Type B pancreatic cell (in vitro differentiated cells): ENCODE measurements at places on chromosomes 2 and 18. TPM values are rescaled to one million over a fixed set of nuclear protein-coding genes. Genes with fewer than 3 reads are reported as not detected.
A peak's percentile ranks its signal among the peaks of the same experiment; 100 is the strongest.

- H3K36me3 ChIP-seq, result no peaks in the 10 kb centered on the region
- no peaks in the 10 kb centered on the region for H3K4me1 ChIP-seq
- no peak overlapping the region for H3K4me3 ChIP-seq
- H3K27me3 ChIP-seq, result no peaks in the 10 kb centered on the region
- DNase-seq, result no peak
Measured at GRCh38 chr2:164600763-164601162, 20.5 kb downstream of the GRB14 start.

IL1R2 gene
- 0.48 and 1.2 TPM in 2 replicates for total RNA-seq

NEB gene
- total RNA-seq, result 1.6 and 5.0 TPM in 2 replicates

G6PC2 gene
- total RNA-seq, result 2.1 and 2.8 TPM in 2 replicates

C2orf76 gene
- total RNA-seq, result 10.8 and 11.7 TPM in 2 replicates

GRCh38 chr2:55547001-55547400, 27.5 kb downstream of the CFAP36 start:
- H3K27me3 ChIP-seq, result no peaks in the 10 kb centered on the region
- H3K27ac ChIP-seq, result no peak overlapping the region
- H3K36me3 ChIP-seq, result peaks cover 17% of the 10 kb centered on the region
- H3K4me3 ChIP-seq, result no peak overlapping the region
- no peak for DNase-seq

DNA sequence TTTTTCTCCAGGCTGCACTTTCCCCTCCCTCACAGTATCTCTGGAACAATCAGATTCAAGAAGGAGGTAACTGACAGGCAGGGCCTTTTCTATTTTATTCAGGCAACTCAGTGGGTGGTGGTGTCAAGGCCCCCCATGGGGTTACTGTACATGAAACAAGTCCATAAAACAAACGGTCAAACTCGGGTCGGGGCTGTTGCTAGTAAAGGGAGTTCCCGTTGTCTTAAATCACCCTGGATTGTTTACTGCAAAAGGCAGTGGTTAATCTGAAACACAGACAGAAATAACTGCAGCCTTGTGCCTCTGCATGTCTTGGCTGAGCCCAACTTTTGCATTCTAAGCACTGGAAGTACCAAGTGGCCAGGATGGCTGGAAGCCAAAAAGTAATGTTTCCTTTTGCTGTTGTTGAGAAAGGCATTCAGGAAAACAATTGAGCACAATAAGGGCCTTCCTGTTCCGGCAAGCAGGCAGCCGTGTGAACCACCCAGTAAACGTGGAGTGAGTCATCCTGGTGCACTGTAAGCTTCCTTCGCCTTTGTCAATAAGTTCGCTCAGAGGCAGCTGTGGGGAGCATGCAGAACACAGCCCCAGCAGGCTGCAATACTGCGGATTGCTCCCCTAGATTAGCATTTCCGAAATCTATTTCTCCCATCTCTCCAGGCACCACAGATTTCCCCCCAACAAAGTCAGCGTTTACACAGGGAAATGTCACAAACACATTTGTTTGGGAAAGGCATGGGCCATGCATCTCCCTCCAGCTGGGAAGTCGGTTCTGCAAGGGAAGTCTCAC, 149.6 kb downstream of the IRS1 start:
- no peaks in the 10 kb centered on the region for H3K27me3 ChIP-seq
- H3K27ac ChIP-seq, result peak overlapping the region; percentile 48
- peaks cover 36% of the 10 kb centered on the region for H3K4me1 ChIP-seq
- peak overlapping the region; percentile 27 for H3K4me3 ChIP-seq

STPG4 gene
- 0.36 TPM in 1 of 2 replicates, not detected in the other for total RNA-seq

DNA sequence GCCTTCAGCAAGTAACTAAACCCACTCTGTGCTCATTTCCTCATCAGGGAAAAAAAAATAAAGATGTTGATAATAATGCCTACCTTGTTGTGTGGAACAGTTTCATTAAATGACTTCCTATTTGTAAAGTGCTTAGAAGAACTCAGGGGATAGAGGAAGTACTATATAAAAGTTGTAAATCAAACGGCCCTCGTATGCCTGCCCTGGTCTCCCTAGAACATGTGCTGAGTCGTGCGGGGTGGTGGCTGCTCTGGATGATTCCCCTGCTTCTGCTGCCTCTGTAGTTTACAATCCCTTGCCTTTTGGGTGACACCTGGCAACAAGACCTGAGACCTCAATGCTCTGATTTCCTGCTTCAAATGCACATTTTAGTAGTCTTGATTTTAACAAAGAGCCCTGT, 170.0 kb downstream of the CERS6 start:
- H3K27me3 ChIP-seq, result no peaks in the 10 kb centered on the region
- no peak overlapping the region for H3K4me3 ChIP-seq
- no peak overlapping the region for H3K27ac ChIP-seq

MROH2A gene
- not detected in 2 replicates for total RNA-seq

- H3K27me3 ChIP-seq, result no peaks in the 10 kb centered on the region
- H3K36me3 ChIP-seq, result no peaks in the 10 kb centered on the region
- no peak for DNase-seq
- H3K4me3 ChIP-seq, result no peak overlapping the region
- peaks cover 23% of the 10 kb centered on the region for H3K4me1 ChIP-seq
Measured at GRCh38 chr2:73107211-73107926, 5.4 kb downstream of the RAB11FIP5 start.

SCYGR3 gene
- not detected in 2 replicates for total RNA-seq

DNA sequence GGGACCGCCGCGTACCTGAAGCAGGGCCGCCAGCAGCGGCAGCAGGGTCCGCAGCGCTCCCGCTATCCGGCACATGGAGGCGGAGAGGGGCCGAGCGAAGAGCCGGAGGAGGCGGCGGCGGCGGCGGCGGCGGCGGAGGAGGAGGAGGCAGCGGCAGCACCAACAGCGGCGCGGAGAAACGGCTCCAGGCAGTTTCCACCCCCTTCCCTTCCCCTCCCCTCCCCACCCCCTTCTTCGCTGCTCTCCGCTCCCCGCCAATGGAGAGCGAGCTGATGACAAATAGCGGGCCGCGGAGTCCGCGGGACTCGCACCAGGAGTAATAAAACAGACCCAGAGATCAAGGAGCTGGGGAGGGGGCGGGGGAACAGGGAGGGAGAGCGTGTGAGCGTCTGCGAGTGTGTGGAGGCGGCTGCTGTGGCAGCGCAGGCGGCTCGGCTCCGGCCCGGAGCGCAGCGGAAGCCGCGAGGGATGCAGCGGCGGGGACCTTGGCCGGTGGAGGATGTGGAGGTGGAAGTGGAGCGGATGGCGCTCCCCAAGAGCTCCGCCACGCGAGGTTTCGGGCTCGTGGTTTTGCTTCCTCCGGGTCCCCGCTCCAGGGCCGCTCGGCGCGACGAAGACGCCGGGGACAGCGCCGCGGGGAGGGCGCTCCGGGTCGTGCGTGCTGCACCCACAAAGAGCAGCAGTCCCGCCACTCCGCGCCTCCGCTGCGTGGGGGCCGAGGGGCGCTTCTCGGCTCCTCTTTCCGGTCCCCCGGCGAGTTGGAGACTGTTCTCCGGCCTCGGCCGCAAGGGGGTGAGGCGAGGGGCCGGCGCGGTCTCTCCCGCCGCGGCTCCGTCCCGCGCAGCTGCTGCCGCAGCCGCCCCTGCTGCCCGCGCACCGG, at the start of gene CDH2:
CDH2 (minus strand) TSS at position 183 of the 880 bp plus-strand sequence; CDS start at position 75, 108 bp downstream.
- H3K36me3 ChIP-seq, result no peaks in the 10 kb centered on the region
- peak; percentile 80 for DNase-seq
- H3K27ac ChIP-seq, result peak within 1 kb of the TSS; percentile 88

DHRS9 gene
- 0.75 and 1.3 TPM in 2 replicates for total RNA-seq

DNA sequence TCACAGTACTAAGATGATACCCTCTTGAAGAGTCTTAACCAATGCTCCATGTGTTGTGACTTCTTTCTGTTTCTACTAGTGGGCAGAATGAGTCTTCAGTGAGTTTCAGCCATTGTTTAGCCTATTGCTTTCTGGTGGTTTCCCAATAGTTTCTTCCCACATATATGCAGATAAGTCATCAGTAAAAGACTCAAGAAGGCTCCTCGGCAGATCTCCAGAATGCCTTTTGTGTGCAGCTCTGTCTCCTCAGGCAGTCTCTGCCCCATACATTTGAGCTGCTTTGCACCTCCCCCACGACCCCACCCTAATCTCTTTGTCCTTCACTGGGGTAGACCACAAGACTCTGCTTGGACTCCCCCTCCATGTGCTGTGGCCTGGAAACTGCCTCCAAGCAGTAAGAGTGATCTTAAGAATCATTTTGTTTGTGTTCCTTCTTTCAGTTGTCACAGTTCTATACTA, 71.6 kb upstream of the CHRNA1 start:
- DNase-seq, result no peak
- H3K27me3 ChIP-seq, result no peaks in the 10 kb centered on the region
- no peaks in the 10 kb centered on the region for H3K36me3 ChIP-seq
- no peak overlapping the region for H3K4me3 ChIP-seq
- H3K4me1 ChIP-seq, result no peaks in the 10 kb centered on the region

PSD4 gene
- total RNA-seq, result 38.8 and 79.1 TPM in 2 replicates

- H3K27ac ChIP-seq, result no peak overlapping the region
- no peaks in the 10 kb centered on the region for H3K36me3 ChIP-seq
- no peaks in the 10 kb centered on the region for H3K27me3 ChIP-seq
- no peak for DNase-seq
- H3K4me3 ChIP-seq, result no peak overlapping the region
Measured at GRCh38 chr2:157911246-157911645, 35.1 kb upstream of the ACVR1 start.
